ENCODE measurements at places on chromosomes 1 and 21.

- no peak for DNase-seq
Observed at GRCh38 chr1:196143602-196144342, 464.5 kb downstream of the KCNT2 start.

DNA sequence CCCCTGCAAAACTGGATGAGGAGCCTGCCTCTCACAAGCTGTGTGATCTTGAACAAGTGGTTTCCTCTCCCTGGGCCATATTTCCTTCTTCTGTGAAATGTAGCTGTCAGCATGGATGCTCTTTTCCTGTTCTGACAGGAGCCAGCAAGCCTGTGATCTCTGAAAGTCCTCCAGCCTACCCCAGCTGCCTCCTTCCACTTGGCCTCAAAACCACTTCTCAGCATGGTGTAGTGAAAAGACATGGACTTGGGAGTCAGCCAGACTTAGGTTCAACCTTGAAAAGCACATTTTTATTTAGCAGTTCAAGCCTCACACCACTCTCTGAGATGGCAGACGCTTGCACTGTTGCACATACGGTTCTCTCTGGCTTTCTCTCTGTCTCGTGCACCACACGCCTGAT, 292.9 kb upstream of the DUSP10 start:
- no peak for DNase-seq

DNA sequence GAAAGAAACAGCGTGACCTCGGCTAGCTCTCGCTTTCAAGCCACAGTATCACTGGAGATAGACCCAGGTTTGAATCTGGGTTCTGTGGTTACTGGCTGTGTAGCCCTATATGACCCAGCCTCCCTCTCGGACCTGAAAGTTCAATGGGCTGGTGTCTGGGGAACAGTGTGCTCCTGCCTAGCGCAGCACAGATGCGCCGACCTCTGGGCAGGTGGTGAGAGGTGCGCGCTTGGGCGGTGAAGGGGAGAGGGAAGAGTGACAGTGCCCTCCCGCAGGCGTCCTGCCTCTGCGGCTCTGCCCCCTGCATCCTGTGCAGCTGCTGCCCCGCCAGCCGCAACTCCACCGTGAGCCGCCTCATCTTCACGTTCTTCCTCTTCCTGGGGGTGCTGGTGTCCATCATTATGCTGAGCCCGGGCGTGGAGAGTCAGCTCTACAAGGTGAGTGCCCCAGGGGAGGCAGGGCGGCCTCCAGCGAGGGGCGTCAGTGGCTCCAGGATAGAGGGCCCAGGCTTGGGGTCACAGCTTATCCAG, 10.5 kb downstream of the SERINC2 start:
- no peak for DNase-seq

DNA sequence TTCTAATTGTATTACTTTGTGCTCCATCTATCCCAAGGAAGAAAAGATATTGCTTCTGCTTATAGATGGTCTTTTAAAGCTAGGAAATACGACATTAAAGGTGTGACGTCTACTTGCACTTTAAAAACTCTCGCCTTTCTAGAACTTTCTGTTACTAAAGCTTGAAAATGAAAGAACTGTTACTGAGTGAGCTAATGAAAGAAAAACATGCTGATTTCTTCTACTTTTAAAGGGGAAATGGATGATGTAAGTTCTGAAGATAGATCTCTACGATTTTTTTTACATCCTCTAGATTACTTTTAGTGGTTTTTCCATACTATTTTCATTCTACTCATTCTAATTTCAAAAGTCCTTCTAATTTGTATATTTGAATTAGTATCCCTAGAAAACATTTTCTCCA, 387.5 kb downstream of the USP25 start:
- DNase-seq, result no peak

GRCh38 chr21:42097860-42098454, 26.8 kb downstream of the UMODL1 start:
- no peak for DNase-seq

- DNase-seq, result no peak
Observed at GRCh38 chr1:63368131-63368530, 704 bp downstream of the ALG6 start.

GRCh38 chr1:119011706-119012105, 23.6 kb upstream of the TBX15 start:
- no peak for DNase-seq

- no peak for DNase-seq
Observed at GRCh38 chr21:18468790-18469189, 65.2 kb upstream of the TMPRSS15 start.

DNA sequence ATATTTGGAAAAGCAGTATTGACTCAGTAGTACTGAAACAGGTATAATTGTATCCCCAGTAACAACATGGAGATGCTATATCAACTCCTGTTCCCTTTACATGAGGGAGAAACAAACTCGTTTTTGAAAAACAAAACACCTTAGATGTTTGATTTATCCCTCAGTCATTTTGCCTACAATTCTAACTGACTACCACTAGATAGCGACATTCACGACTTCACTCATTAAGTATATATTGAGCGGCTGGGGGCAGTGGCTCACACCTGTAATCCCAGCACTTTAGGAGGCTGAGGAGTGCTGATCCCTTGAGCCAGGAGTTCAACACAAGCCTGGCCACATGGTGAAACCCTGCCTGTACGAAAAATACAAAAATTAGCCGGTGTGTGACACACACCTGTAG, 83.3 kb downstream of the CYYR1 start:
- no peak for DNase-seq

- DNase-seq, result no peak
Observed at GRCh38 chr1:86396498-86396890, 371 bp upstream of the ODF2L start.

DNA sequence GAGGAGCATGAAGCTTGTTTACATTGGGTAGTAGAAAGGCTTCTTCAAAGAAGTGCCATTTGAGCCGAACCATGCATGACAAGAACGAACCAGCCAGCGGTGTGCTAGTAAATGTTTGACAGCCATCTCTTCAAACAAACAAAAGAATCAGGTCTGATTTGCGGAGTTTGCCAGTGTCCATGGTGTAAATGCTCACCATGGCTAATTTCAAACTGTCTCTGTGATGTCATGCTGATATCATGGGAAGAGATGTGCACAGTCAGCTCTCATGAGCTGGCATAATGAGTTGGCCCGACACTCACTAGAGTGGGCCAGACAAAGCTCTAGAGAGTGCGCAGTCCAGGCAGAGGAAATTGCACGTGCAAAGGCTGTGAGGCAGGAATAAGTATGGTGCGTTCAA, 101.1 kb downstream of the KAZN start:
- DNase-seq, result no peak

- DNase-seq, result peak; percentile 82
Observed at GRCh38 chr1:207336559-207337467, 15.3 kb downstream of the CD55 start.

- peak; percentile 70 for DNase-seq
Observed at GRCh38 chr1:1216770-1217620, 3.0 kb upstream of the TNFRSF4 start.

GRCh38 chr21:39153842-39154241, 29.4 kb downstream of the PSMG1 start:
- no peak for DNase-seq

GRCh38 chr1:235127732-235128455, 743 bp downstream of the TOMM20 start:
- DNase-seq, result no peak

DNA sequence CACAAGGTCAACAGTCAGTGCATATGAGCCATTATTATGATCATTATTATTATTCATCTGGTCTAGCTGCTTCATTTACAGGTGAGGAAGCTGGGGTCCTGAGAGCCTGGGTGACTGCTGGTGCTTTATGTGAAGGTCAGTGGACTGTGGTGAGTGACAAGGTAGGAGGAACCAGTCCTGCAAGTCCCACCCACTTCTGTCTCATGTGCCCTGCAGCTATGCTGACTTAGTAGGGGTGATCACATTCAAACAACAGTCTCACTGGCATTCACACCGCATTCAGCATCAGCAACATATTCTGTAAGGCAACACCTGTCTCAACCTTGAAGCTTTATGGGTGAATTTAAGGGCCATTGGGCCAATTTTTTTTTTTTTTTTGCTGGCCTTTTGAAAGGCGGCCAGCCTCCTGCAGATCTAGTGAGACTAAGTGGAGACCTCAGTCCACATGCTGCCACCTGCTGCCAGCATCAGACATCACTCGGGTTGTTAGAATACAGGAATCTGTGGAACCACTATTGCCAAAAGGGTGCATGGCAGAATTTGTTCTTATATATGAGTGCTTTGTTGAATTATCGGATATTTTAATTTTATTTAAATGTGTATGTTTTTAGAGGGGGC, 59.9 kb upstream of the CACNA1E start:
- DNase-seq, result peak; percentile 43

DNA sequence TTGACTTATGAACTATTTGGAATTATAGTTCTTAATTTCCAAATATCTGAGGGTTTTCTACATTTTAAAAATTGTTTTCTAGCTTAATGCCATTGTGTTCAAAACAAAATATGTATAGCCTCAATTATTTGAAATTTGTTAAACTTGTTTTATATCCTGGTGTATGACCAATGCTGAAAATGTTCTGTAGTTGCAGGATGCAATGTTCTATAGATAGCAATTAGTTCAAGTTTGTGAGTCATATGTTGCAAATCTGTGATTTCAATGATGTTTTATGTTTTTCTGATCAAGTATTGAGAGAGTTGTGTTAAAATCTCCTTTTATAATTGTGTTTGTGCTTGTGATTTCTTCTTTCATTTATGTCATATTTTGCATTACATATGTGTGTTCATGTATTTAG, 517.5 kb downstream of the ADGRL2 start:
- DNase-seq, result no peak

GRCh38 chr1:37814252-37814651, 6.2 kb upstream of the YRDC start:
- DNase-seq, result no peak

GRCh38 chr1:94095744-94096469, 25.0 kb downstream of the ABCA4 start:
- DNase-seq, result no peak

DNA sequence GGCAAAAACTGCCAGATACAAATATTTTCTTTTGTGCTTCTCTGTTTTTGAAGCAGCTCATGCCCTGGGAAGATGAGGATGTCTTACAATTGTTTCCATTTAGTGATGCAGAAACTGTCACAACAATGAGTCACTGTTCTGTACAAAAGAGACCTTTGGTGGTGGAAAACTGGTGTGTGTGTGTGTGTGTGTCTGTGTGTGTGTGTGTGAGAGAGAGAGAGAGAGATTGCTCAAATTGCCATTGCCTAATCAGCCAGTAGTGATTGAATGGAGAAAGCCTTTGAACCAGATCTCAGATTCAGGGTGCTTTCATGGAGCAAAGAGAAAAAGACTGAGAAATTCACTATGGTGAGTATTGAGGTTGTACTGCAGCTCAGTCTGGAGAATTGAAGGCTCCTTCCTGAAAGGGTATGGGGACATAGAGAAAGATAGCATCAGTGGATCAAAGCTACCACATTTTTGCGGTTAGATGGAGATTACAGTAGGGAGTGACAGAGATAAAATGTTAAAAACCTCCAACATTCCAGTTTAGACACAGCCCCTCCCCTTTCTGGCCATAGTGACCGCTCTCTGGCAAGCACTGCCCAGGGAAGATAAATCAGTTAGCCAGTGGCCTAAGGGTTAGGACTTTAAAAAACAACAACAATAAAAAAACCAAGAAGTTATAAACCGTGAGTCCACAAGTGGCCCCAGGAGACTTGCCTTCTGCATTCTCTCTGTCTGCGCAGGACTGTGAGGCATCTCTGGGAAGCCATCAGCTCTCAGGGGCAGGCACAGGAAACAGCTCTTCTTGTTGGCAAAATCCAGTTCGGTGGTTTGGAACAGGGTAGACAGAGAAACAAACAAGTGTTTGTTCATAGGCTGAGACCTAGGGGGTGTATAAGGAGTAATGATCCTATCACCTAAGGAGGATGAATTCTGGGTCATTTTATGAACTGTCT, 406.5 kb downstream of the DUSP10 start:
- DNase-seq, result no peak

GRCh38 chr1:147651466-147651865, 18.9 kb downstream of the ACP6 start:
- DNase-seq, result no peak

DNA sequence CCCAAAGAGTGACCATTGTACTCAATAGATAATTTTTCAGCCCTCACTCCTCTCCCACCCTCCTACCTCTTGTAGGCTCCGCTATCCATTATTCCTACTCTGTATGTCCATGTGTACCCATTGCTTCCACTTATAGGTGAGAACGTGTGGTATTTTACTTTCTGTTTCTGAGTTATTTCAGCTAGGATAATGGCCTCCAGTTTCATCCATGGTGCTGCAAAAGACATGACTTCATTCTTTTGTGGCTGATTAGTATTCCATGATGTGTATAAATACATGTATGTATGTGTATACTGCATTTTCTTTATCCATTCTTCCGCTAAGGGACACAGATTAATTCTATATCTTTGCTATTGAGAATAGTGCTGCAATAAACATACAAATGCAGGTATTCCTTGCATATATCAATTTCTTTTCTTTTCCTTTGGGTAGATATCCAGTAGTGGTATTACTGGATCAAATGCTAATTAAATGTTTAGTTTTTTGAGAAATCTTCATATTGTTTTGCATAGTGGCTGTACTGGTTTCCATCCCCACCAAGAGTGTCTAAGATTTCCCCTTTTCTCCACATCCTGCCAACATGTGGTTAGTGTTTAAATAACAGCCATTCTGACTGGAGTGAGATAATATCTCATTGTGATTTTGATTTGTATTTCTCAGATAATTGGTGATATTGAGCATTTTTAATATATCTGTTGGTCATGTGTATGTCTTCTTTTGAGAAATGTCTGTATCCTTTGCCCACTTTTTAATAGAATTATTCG, 4.9 kb downstream of the LY9 start:
- no peak for DNase-seq

DNA sequence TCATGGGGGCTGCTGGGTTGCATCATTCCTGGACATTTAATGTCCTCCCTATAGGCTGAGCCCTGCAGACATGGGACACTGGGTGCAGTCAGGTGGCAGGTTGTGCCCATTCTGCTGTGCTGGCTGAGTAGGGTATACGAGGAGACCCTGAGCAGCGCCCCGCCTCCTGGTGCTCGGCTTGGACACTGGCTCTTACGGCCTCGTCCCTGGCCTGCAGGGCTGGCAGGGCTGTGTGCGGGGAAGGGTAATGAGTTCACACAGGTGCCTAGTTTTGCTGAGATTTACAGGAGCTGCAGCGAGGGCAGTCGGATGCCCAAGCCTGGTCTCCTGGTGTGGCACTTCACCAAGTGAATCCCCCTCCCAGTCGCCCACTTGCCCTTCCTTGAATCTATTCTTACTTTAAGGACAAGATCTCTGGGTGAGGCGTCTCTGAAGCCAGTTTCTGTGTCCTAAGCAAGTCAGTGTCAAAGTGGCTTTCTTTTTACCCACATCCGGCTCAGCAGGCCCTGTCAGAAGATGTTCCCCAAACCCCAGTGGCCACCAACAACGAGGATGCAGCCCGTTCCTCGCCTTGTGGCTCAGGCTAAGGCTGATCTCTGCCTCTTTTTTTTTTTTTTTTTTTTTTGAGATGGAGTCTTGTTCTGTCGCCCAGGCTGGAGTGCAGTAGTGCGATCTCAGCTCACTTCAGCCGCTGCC, 73.2 kb downstream of the MAN1C1 start:
- no peak for DNase-seq

Measured in T-helper 1 cell (primary cell).